ENCODE measurements at places on chromosomes 16 and 17.

GRCh38 chr16:1182950-1183907 is 30.3 kb downstream of the CACNA1H start:
- no peak for DNase-seq

DNA sequence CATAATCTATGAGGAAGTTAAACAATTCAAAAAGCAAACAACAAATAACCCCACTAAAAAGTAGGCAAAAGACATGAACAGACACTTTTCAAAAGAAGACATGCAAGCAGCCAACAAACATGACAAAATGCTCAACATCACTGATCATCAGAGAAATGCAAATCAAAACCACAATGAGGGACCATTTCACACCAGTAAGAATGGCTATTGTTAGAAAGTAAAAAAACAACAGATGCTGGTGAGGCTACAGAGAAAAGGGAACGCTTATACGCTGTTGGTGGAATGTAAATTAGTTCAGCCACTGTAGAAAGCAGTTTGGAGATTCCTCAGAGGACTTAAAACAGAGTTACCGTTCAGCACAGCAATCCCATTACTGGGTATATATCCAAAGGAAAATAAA is 24.4 kb downstream of the TNFRSF13B start:
- no peak for DNase-seq

DNA sequence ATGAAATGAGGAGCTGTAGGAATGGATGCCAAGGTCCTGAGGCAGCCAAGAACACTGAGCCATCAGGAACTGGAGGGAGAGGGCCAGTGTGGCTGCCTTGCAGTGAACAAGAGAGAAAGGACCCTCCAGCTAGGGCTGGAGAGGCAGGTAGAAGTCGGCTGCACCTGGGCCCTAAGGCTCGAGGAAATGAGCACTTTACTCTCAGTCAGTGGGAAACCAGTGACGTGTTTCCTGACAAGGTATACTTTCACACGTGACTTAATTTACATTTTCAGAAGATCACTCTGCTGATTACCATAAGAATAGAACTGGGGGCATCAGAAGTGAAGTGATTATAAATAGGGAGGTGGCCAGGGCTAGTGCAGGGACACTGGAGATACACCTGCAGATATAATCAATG is 115.2 kb downstream of the C17orf67 start:
- no peak for DNase-seq

DNA sequence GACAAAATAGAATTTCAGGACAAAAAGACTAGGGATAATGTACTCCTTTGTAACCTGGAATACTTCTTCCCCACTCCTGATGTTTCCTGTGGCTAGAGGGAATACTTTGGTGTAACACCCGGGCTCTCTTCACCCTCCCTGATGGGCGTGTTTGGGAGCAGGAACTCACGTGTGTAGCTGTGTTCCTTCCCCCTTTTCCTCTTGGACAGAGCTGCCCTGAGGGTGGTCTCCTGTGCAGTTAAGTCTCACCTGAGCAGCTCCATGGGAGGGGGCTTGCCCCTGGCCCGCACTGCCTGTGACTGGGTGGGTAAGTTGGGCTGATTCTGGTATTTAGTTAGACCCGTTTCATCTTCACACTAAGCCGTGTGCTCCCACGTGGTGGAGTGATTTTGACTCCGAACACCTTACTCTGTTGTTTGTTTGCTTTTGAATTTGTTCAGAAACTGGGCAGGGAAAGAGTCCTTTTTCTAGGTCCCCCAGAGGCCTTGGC is 87.9 kb downstream of the OR1D5 start:
- no peak for DNase-seq

DNA sequence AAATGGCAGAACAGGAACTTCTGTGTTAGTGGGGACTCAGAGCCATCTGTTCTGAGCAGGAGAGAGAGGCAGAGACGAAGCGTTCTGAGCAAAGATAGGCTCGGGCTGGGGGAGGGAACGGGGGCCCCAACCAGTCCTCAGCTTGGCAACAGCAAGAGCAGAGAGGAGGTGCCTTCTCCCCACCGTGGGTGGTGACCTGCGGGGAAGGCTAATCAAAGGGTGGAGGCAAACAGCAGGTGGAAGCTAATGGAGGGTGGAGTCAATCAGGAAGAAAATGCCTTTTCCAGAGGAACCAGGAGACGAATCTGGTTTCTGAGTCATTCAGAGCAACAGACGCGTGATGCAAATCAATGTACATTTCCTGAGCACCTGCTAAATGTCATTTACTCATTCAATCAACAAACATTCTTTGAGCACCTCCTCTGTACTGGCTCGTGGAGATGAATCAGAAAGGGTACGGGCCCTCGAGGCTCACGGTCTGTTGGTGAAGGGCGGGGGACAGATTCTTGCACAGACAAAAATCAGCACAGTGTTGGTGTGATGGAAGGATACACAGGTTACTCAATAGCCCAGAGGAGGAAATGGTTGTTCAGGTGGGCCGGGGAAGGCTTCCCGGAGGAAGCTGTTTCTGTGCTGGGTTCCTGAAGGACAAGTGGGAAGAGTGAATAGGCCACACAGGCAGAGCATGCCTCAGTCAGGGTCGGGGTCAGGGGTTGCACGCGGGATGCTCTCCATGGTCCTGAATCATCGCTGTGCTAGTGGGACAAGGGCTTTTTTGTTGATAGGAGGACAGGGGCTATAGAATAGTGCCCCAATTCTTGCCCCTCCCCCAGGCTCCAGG is 5.7 kb upstream of the SPNS2 start:
- no peak for DNase-seq

GRCh38 chr17:4362141-4362540 is 4.3 kb downstream of the UBE2G1 start:
- no peak for DNase-seq

GRCh38 chr16:47143677-47144558 is at the start of gene NETO2:
Gene NETO2 (minus strand): TSS chr16:47143945. CDS start chr16:47143612, 333 bp downstream.
- DNase-seq = no peak

DNA sequence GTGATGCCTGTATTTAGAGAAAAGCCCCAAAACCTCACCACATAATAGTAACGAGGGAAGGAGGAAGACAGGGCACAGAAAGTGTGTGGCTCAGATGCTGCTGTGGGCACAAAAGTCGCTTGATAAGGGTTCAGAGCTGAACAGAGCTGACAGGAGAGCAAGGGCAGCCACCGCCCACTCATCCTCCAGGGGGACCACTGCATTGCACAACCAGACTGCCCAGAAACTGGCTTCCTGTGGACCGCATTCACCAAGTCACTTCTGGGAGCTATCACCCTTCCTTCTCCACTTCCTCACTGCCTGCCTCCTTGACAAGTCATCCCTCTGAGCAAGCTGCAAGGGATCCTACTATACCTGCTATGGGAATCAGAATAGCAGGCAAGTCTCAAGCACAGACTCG is 512.4 kb upstream of the CDH11 start:
- DNase-seq = no peak

DNA sequence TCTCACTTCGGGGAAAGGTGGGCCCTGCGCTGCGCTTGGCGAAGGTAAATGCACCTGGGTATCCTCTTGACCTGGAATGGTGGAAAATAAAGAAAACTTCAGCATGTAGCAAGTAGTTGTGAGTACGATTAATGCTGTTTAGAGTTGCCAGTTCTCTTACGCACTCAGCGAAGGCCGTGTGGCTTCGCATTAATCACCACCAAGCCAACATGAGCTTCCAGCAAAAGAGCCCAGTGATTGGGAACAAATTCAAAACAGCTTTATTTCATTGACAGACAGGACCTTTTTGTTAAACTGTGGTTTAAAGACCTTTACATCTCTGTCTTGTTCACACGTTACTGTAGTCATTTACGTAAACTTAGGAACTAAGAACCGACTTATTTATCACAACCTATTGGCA is 531.4 kb downstream of the MAF start:
- DNase-seq = no peak

GRCh38 chr16:28823291-28823872 is 583 bp downstream of the ATXN2L start:
- DNase-seq = no peak

DNA sequence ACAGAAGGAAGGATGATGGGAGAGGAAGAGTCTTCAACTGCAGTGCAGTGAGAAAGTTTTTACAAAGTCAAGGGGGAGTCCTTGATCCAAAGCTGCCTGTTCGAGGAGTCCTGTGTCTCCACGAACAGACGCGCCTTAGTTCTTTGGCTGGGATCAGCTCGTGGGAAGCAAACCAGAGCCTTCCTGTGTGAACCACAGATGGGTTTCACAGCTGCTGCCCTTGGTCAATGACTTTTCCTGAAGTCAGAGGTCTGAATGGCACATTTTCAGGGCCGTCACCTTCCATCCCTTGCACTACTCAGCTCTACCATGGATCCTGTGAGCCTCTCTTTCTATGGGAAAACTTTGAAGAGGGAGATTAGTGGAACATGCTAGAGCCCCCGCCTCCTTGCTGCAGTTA is 4.2 kb upstream of the SBK1 start:
- DNase-seq = no peak

Measured in HS-27A (cell line).